Bladder microvascular endothelial cell (primary cell): ENCODE measurements at places on chromosomes 13 and 19. TPM values are rescaled to one million over a fixed set of nuclear protein-coding genes. Genes with fewer than 3 reads are reported as not detected.

Gene IRGC
- not detected in 2 replicates for total RNA-seq

Gene ZNF223
- 2.8 and 6.5 TPM in 2 replicates for total RNA-seq

Gene PSG7
- not detected in 2 replicates for total RNA-seq

Gene FCHO1
- 0.31 and 1.1 TPM in 2 replicates for total RNA-seq

Gene LGALS13
- total RNA-seq = not detected in 2 replicates

Gene TMEM259
- 37.9 and 71.6 TPM in 2 replicates for total RNA-seq
